ENCODE measurements at places on chromosomes 5 and 9.

GRCh38 chr9:89721971-89722530, 117.2 kb downstream of the GADD45G start:
- DNase-seq: no peak

DNA sequence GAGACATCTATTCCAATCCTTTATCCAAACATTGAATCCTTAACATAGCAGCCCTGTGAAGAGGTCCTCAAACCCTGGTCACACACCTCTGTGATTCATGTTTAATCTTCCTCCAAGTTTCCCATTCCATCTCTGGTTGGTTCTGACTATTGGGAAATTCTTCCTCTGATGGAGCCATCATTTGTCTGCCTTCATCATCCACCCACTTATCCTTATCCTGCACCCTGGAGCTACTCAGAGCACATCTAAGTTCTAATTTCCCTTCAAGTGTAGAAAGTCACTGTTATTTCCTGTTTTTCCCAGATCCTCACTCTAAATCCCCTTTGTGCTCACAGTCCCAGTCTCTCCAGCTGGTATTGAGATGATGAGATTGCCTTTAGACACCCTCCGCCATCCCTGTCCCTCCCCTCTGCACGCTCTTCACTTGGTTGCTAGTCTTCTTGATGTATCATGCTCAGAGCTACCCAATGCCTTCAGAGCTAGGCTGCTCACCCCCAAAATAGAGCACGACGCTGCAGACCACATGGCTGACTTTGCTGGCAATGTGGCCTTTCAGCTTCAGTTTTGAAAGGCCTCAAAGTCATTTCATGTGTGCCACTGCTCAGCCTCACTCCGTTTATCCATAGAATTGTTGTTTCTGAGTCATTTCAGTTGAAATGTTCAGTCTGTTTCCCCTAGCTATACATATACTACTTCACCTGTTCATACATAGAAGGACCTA, 154.3 kb downstream of the PALM2AKAP2 start:
- no peak for DNase-seq

DNA sequence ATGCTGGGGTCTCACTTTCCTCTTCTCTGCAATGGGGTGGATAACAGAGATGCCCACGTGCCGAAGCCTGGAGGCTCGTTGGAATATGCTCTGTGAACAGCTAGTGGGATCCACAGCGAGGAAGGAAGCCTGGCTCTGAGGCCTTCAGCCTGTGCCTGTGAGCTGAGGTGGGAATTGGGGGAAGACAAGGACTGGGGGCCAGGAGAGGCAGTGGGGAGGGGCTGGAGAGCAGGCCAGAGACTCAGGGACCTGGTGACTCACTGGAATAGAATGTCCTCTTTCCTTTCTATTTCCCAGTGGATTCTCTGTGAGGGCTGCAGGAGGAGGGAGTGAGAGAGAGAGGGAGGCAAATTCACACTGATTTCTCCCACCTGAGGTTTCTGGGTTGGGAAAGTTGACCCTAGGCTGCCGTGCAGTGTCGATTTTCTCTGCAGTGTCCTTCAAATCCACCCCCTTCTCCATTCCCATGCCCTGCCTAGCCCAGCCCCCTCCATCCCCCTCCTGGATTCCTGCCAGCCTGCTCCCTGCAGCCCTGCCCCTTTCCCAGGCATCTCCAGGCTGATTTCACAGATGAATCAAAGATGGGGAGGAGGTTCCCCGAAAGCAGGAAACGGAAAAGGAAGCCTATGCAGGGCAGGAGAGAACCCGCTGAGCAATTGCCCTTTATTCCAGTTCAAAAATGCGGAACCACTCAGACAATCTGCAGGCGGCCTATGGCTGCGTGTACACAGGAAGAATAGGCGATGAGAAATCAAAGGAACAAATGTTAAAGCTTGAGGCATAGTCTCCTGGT, 1.4 kb upstream of the SPAAR start:
- DNase-seq: peak; percentile 96

GRCh38 chr5:77850536-77851175, 74.5 kb upstream of the TBCA start:
- DNase-seq: peak; percentile 73

GRCh38 chr5:145697251-145697990, 137.7 kb downstream of the PRELID2 start:
- DNase-seq: peak; percentile 51

DNA sequence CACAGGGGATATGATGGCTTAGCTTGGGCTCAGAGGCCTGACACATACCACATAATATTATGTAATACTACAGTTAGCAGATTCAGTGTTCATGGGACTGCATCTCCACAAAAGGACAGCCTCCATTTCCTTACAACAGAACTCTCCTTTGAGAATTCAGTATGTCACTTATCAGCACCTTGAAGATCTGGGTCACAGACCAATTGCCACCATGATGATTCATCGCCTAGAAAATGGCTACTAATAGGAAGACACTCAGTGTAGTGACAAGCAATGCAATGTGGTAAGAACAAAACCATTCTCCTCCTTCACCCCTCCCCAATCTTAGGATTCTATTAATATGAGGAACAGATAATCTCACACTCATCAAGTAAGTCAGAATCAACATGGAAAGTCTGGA, 38.7 kb upstream of the PRLR start:
- no peak for DNase-seq

Measured in osteoblast (primary cell).